ENCODE measurements at places on chromosomes 12 and 14.

DNA sequence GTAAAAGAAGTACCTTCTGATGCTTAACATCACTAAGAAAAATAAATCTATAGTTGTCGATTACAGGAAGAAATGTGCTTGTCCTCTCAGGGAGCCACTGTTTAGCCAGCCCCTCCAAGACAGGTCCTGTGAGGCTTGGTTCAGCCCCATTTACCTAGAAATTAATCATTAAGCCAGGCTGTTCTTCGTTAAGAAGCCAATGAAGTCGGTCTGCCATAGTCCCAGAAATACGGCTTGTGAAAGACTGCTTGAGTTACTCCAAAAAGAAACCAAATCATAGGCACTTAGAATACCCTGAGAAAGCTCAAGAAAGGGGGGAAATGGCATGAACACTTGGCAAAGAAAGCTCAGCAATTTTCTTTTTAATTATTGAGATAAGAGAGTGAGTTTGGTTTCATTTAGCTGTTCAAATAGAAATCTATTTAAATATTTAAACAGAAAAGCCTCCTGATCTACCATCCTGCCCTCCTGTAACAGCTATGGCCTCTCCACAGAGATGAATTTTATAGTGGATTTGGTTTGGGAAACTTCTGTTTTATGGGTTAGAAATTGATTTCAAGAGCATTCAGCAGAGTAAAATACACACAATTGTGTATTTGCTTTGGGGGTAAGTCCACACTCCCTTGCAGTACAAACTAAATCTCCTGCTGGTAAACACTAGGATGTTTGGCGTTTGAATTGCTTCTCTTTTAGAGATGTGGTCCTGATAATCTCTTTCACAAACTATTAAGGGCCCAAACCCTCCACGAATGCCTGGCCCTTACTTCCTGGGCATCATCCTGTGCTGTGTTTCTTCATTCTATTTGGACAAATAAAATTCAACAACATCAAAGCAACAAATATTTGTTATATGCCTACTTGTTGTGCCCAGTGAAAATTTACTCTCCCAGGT lies 234.4 kb downstream of the SEC23A start:
- DNase-seq, result peak; percentile 38

- no peak for DNase-seq
Observed at GRCh38 chr14:85762526-85762925, 232.6 kb downstream of the FLRT2 start.

- no peak for DNase-seq
Observed at GRCh38 chr12:69397978-69398377, 38.4 kb downstream of the YEATS4 start.

DNA sequence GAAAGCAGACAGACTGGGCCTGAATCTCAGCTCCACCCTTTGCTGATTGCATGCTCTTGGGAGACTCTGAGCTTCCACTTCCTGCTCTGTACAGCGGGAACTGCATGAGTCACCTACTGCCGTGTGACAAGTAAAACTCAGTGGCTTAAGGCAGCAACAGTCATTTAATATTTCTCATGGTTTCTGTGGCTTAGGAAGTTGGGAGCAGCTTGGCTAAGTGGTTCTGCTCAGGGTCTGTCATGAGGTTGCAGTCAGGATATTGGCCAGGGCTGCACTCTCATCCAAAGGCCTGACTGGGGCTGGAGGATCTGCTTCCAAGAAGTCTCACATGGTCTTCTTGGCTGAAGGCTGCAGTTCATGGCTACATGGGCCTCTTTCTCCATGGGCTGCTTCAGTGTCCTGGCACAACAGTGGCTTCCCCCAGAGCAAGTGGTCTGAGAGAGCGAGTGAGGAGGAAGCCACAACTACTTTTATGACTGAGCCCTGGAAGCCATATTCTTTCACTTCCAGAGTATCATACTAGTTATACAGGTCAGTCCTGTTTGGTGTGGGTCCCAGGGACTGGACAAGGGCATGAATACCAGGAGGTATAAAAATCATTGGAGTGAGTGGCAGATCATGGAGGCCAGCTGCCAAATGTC lies 49.7 kb downstream of the FAM222A start:
- DNase-seq, result no peak

DNA sequence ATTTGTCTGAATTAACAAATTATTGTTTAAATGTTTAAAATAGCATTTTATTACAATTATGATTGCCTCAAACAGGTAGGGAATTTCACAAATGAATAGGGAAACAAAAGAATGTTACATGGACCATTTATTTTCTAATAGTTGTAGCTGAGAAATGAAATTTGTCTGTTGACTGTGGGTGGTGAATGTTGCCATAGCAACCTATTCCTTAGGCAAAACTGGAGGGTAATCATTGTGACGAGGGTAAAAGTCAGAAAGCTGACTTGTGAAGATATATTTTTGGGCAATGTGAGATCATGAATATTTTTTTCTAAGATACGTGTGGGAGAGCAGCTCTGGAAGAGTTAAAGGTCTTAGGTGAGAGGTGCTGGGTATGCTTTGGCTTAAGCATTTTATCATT lies 24.2 kb upstream of the CLEC14A start:
- no peak for DNase-seq

- DNase-seq, result no peak
Observed at GRCh38 chr12:112851024-112851777, 55.6 kb upstream of the OAS1 start.

- no peak for DNase-seq
Observed at GRCh38 chr14:55814064-55814463, 234.1 kb downstream of the KTN1 start.

DNA sequence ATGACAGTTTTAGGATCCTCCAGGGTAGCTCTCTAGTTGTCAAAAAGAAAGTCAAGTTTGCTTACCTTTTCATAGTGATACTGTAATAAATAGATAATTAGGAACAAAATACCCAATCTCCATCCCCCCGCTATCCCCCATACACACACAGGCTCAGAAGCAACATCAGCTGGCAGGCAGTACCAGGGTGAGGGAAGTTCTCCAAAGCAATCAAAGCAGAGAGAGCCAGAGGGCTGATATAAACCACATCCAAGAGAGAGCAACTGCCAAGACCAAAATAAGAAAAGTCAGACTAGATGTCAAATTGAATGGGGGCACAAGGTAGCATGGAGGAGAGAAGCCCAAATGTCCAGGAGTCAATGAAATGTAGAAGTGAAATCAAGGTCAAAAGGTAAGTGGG lies 80.2 kb upstream of the PTPRR start:
- DNase-seq, result no peak

GRCh38 chr14:32383364-32384009 lies 54.4 kb downstream of the AKAP6 start:
- DNase-seq, result no peak

- DNase-seq, result no peak
Observed at GRCh38 chr12:124013073-124013472, 40.1 kb downstream of the ZNF664 start.

GRCh38 chr14:91872517-91873470 lies 5.5 kb upstream of the TC2N start:
- DNase-seq, result no peak

GRCh38 chr14:104461676-104462449 lies 117.7 kb upstream of the C14orf180 start:
- DNase-seq, result no peak

- DNase-seq, result peak; percentile 81
Observed at GRCh38 chr12:128662101-128662500, 161.7 kb downstream of the SLC15A4 start.

DNA sequence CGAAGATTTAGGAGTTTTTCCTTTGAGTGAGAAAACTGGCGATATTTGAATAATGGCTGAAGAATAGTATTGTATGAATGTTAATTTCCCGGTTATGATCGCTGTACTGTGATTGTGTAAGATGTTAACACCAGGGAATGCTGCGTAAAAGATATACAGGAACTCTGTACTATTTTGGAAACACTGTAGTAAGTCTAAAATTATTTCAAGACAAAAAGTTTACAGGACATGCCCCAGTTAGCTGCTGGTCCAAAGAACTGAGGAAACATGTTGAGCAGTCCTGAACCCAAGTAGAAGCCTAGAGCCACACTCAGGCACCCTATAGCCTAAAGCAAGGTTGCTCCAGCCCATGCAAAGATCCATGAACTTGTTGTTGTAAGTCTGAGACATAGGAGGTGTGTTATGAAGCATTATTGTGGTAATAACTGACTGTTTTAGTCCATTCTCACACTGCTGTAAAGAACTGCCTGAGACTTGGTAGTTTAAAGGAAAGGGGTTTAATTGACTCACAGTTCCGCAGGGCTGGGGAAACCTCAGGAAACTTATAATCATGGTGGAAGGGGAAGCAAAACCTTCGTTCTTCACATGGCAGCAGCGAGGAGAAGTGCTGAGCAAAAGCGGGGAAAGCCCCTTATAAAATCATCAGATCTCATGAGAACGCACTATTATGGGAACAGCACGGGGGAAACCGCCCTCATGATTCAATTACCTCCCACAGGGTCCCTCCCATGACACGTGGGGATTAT lies 99.8 kb upstream of the RESF1 start:
- no peak for DNase-seq

- no peak for DNase-seq
Observed at GRCh38 chr12:27309293-27309994, 23.2 kb upstream of the BMAL2 start.

- no peak for DNase-seq
Observed at GRCh38 chr14:95815226-95815690, 61.4 kb upstream of the TUNAR start.

DNA sequence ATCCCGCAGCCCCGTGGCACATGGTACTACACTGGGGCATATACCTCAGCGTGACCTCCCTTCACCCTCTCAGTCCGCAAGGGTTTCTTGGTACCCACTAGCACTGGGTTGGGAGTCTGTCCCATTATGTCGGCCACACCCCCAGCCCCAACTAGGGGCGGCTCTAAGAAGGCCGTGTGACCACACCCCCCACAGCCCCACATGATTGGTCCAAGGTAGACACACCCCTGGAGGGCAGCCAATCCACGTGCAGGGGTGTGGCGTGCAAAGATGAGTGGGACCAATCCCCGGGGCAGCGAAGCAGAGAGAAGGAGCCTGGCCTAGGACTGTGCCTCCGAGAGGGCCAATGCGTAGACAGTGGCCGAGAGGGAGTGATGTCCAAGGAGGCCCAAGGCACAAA lies 34.6 kb upstream of the BEGAIN start:
- no peak for DNase-seq

DNA sequence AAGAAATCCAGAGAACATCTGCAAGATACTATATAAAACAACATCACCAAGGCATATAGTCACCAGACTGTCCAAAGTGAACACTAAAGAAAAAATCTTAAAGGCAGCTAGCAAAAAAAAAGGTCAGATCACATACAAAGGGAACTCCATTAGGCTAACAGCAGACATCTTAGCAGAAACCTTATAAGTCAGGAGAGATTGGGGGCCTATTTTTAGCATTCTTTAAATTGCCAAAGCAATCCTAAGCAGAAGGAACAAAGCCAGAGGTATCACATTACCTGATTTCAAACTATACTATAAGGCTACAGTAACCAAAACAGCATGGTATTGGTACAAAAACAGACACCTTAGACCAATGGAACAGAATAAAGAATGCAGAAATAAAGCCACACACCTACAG lies 92.5 kb downstream of the IPO8 start:
- no peak for DNase-seq

- no peak for DNase-seq
Observed at GRCh38 chr14:24389226-24389848, 9.5 kb upstream of the NYNRIN start.

DNA sequence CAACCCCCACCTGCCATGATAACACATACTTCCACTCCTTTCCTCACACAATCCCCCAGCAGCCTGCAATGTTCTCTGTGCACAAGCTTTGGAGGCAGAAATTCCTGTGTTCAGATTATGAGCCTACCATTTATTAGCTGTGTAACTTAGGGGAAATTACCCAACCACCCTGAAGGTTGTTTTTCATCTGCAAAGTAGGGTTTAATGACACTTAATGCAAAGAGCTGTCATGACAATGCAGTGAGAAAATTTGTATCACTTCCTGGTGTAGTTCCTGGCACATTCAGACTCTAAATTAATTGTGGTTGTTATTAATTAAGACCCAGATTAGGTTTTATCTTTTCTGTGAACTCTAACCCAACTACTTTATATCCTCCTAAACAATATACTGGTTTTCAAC lies 122.4 kb upstream of the DYRK2 start:
- DNase-seq, result no peak

DNA sequence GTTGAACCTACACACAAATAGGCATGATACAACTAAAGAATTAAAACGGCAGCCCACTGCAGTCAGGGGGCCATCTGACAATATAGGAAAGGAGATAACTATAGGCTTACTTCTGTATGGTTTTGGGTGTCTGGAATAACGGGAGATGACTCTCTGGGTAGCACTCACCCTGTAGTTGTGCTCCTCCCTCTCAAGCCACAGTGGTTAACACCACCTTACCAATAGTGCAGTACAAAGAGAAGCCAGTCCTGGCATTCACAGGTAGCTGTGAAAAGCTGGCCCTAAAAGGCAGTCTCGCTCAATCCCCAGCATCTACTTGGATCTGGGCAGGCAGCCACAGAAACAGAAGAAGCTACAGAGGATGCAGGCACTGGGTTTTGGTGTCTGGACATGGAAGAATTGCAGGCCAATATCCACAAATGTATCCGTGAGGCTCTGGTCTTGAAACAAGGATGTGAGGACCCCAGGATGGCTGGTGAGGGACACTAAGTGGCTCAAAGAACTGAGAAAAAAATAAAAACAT lies 93.0 kb downstream of the DPF3 start:
- no peak for DNase-seq

GRCh38 chr12:96177013-96177412 lies 17.2 kb upstream of the ELK3 start:
- no peak for DNase-seq

DNA sequence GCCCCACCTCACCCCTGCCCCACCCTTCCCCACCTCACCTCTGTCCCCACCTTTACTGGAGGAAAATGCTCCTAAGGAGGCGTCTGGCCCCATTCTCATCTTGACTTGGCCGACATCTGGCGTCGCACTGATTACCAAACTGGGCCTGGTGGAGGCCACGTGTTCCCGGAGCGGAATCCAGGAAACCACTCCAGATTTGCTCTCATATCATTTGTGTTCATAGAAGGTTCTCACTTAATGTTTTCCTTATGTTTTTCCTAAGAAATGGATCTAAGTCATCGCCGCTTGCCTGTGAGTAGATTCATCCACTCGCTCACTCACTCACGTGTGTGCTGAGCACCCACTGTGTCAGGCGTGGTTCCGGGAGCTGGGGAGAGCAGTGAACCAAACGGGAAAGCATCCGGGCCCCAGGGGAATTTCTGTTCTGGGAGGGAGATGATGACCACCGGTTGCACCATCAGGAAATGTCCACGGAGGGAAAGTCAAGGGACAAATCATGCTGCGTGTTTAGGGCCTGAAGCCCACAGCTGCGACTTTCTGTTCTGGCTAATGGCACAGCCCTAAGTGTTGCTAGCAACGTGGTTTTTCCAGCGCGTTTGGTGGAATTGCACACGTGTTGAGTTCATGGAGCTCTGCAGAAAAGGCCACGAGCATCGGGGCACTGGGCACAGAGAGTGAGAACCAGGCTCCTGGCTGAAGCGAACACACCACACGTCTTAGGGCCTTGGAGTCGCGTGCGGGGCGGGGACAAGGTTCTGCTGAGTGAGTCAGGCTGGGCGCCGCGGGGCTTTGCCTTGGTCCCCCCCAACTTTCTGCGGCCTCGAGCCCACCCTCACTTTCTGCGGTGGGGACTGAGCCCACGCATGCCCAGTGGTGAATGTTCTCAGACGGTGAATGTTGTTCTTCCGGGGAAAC lies 57.7 kb downstream of the ADGRD1 start:
- no peak for DNase-seq

GRCh38 chr12:6262623-6263022 lies 47.9 kb upstream of the PLEKHG6 start:
- no peak for DNase-seq

GRCh38 chr14:30125322-30125979 lies 197.8 kb upstream of the PRKD1 start:
- DNase-seq, result no peak

GRCh38 chr14:103108749-103109207 lies 14.3 kb downstream of the EXOC3L4 start:
- DNase-seq, result no peak

- DNase-seq, result peak; percentile 45
Observed at GRCh38 chr12:66693901-66694513, 15.1 kb upstream of the GRIP1 start.
